ENCODE measurements at places on chromosomes 6 and 20. TPM values are rescaled to one million over a fixed set of nuclear protein-coding genes. Genes with fewer than 3 reads are reported as not detected.

DNA sequence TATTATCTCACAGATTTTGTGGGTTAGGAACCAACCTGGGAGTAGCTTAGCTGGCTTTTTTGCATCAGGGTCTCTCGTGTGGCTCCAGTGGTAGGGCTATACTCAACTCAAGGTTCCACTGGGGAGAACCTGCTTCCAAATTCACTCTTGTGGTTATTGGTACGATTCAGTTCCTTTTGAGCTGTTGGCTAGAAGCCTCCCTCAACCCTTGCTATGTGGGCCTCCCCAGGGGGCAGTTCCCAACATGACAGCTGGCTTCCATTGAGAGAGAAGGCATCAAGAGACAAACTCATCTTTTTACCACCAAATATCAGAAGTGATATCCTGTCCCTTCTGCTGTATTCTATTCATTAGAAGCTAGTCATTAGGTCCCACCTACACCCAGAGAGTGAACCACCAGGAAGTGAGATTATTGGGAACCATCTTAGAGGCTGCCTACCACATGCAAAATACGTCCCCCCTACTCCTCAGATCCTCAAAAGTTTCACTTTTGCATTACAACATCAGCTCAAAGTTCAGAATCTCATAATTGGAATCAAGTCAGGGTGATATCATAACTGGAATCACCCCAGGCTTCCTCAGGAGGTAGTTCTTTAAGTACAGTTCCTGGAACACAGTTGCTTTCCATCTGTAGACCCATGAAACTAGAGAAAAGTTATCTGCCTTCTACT is 30.9 kb downstream of the MKKS start:
- no peak for DNase-seq

GRCh38 chr20:48191200-48191599 is 405.9 kb upstream of the SULF2 start:
- no peak for DNase-seq

DNA sequence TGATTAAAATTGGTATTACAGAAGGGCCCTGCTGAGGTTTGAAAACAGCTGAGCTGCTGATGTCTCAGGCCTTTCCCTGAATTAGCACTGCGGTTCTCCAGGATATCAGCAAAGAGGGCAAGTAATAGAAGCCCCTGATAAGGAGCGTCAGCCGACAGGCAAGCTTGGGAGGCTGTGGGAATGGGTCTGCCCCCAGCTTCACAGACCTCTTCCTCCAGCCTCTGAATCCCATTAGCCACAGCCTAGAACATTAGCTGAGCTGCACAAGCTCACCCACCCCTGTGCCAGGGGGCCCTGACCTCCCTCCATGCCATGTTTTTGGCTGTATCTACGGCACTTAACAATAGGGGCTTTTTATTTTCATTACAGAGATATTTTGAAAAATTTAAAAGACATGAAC is 59.9 kb downstream of the VAPB start:
- no peak for DNase-seq

DNA sequence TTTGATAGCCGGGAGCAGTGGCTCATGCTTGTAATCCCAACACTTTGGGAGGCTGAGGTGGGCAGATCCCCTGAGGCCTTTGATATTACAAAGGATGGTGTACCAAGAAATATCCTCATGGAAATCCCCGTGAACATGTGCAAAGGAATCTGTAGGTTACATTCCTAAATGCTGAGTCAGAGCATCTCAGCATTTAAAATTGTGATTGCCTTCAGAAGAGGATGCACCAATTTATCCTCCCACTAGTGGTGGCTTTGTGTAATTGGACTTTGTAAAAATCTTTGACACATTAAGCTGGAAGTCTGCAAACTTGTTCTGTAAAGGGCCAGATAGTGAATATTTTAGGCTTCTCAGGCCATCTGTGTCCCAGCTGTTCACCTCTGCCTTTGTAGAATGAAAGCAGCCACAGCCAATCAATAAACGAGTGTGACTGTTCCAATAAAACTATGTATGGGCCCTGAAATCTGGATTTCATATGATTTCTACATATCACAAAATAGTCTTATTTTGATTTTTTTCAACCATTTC is 11.8 kb downstream of the TMEM14B start:
- DNase-seq = no peak

PXDC1 gene
- total RNA-seq = 77.2 TPM

All from right atrium auricular region (tissue), 2 donors.